ENCODE measurements at places on chromosomes 5 and 9.

- DNase-seq = no peak
Measured at GRCh38 chr9:86303316-86303975, 21.1 kb upstream of the ISCA1 start.

DNA sequence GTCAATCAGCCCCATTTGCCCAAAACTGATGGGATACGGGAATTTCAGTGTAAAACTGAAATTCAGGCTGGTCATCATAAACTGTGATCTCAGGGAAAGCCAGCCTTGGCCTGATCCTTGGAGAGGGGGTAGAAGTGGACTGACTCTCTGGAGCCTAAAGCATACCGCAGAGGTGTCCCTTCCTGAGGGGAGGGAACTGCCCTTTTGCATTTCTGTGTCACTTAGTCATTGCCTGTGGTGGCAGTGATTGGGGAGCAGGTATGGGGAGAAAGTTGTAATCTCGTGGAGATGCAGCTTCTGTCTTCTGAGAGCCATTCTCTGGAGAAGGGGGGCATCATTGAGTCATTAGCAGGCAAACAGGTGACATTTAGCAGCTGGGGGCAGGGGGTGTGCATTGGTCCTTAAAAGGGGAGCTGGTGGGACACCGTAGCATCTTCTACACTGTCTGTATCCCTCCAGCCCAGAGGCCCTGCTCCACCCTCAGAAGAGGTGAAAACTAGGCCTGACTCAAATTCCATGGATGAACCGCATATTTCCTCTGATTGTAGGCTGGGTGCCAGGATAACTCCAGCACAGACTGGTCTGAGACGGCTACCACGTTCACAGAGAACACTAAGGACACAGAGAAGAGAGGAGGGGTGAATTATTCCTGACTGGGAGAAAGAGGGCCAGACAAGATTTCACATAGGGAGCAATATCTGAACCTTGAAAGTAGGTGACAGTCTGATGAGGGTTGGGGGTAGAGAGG, 143.3 kb downstream of the SEC61B start:
- no peak for DNase-seq

GRCh38 chr9:11792870-11793269, 900.3 kb upstream of the TYRP1 start:
- no peak for DNase-seq

GRCh38 chr5:4159681-4160080, 564.0 kb downstream of the IRX1 start:
- DNase-seq = no peak

- no peak for DNase-seq
Measured at GRCh38 chr9:6959270-6960000, 201.7 kb downstream of the KDM4C start.

GRCh38 chr5:141343953-141344463, 379 bp downstream of the PCDHGA3 start:
- no peak for DNase-seq

- DNase-seq = no peak
Measured at GRCh38 chr9:119792242-119792641, 423.0 kb upstream of the BRINP1 start.

GRCh38 chr9:3507395-3508077, 18.3 kb downstream of the RFX3 start:
- DNase-seq = no peak

Measured in GM19239 (cell line).